Activated CD4-positive, alpha-beta T cell treated with anti-CD3 and anti-CD28 coated beads, Interleukin-2, amount 50 U/mL, for 1 hour (primary cell): ENCODE measurements at places on chromosomes 2 and 18.

- no peak for DNase-seq
Measured at GRCh38 chr2:80266231-80266630, 38.3 kb downstream of the LRRTM1 start.

GRCh38 chr2:234913208-234913626 is 38.6 kb upstream of the SH3BP4 start:
- no peak for DNase-seq

- no peak for DNase-seq
Measured at GRCh38 chr2:45567974-45568789, 42.9 kb downstream of the SRBD1 start.

GRCh38 chr18:13934676-13935075 is 19.3 kb upstream of the MC2R start:
- no peak for DNase-seq

- no peak for DNase-seq
Measured at GRCh38 chr18:8450898-8451665, 158.2 kb upstream of the RAB12 start.

DNA sequence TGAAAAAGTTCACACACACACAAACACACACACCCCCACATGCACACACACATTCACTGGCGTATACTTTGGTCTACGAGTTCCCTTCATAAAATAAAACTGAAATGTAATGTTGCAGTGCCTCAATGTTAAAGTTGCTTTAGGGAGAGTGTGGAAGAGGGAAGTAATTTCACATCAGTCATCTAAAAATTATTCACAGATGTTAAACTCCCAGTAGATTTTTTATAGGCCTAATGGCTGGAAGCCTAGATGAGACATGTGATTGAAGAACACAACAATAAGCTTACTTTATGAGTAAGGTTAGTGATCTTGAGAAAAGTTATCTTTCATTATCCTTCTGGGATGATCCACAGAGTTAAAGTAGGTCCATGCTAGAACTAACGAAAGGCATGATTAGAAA is 506.7 kb upstream of the CNTNAP5 start:
- DNase-seq = no peak

DNA sequence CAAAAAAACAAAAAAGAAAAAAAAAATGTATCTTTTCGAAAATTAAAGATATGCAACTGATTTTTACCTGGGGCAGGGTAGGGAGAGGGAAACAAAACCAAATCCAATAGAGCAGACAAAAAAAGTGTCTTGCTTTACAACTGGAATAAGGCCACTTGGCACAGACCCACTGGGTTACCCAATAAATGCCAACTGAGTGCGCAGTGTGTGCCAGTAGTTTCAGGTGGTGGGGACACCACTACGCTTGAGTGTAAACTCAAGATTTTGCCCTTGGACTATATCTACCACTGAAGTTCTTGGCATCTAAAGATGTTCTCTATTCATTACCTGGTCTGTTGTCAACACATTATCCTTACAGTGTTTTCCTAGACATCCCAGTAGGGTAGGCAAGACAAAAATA is 16.3 kb downstream of the VPS4B start:
- no peak for DNase-seq

GRCh38 chr2:227324642-227324994 is 433 bp upstream of the MFF start:
- no peak for DNase-seq

- DNase-seq = no peak
Measured at GRCh38 chr2:98985905-98986666, 50.1 kb upstream of the CRACDL start.

GRCh38 chr2:134189009-134189720 is 64.7 kb upstream of the MGAT5 start:
- no peak for DNase-seq

GRCh38 chr2:105129722-105130232 is 91.9 kb downstream of the MRPS9 start:
- DNase-seq = no peak

DNA sequence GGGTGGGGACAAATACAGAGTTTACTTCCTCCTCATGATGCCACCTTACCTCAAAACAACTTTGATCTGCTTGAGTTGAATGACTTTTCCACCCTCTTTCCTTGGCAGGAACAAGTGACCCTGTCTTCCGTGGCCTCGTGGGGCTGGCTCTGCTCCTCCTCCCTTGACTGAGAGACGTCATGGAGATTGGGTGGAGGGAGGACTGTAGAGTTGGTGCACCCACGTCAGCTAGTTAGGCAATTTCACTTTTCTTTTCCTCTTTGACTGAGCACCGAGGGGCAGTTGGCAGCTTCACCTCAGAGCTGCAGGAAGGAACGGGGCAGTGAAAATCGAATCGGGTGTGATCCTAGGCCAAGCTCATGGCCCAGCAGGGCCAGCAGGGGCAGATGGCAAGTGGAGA is at the start of gene SP140:
TSS of gene SP140 (plus strand) at position 251 of the 400 bp plus-strand sequence. CDS start at position 360, 109 bp downstream.
- peak; percentile 77 for DNase-seq

GRCh38 chr2:51705417-51705816 is 673.5 kb upstream of the NRXN1 start:
- DNase-seq = no peak

DNA sequence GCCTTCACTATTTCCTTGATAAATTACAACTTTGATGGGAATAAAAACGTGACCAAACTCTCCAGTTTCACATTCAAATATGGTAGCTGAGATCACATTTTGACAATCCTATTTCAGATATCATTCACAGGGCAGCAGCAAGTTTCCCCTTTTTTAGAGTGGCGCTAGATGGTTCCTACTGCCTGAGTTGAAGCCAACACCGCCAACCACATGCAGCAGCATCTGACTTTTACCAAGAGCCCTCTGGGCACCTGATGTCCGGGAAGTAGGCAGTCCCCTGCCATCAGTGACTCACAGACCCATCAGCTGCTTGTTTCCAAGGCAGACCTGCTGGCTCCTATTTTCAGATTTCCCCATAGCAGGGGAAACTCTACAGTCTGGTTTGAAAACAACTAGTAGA is 4.0 kb upstream of the MREG start:
- no peak for DNase-seq

DNA sequence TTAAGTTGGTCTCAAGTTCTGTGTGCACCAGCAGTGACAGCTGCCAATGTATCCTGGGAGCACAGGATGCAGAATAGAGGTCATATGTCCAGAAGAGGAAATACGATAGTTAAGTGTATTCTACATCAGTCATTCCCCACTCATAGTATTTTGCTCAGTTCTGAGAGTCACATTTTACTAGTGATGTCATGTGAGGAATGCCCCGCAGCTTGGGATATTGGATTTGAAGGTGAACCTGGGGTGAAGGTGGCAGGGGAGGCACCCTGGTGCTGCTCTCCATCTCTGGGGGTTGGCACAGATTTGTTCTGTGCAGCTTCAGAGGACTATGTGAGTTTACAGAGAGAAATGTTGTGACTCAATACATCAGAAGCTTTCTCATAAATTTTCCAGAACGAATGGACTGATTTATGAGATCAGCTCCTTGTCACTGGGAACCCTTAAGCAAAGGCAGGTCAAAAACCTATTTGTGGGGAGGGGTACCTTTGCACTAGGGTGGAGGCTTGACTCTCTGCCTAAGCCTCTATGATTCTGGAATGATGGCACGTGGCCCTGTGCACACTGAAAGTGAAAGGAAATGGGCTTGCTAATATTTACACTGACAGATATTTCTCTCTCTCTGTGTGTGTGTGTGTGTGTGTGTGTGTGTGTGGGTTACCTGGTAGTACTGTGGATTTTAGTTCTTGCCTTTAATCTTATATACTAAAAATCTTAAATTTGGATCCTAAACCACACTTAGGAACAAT is 95.9 kb downstream of the NEB start:
- peak; percentile 7 for DNase-seq

GRCh38 chr2:124289060-124289459 is 264.0 kb downstream of the CNTNAP5 start:
- DNase-seq = no peak

GRCh38 chr18:54440292-54440691 is 82.6 kb downstream of the C18orf54 start:
- DNase-seq = no peak
